ENCODE measurements at places on chromosomes 7 and 10.

- peak; percentile 71 for DNase-seq
Measured at GRCh38 chr7:151063212-151063561, 3.8 kb downstream of the SLC4A2 start.

DNA sequence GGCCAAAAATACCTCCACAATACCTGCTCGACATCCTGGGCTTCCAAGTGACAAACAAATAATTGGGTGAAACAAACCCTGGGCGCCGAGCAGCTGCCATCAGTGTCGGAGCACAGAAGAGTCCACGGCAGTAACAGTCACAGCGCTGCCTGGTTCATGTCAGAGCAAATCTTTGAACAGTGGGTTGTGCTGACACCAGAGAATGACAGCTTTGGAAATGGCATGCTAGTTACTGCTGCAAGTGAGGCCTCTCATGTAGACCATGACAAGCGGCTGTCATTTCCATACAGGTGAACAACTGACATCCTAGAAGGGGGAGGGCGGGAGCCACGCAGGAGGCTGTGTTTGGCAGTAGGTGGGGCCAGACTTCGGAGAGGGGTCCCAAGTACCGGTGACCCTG lies 420.5 kb upstream of the GALNT17 start:
- no peak for DNase-seq

DNA sequence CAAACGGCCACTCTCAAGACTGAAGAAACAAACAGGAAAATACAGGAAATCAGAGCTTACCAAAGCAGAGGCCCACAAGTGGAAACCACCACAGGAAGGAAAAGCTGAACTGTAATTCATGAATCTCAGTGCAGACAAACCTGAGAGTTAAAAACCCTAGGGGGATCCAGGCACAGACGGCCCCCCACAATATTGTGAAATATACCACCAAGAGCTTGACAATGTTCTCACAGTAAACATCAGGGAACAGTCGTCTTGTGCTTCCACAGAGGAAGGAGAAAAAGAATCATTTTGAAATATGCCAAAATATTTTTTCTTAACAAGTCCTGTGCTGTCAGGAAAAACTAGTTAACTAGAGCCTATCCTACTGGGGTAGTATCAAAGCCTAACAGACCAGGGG lies 68.2 kb upstream of the NRG3 start:
- DNase-seq, result no peak

GRCh38 chr10:127618797-127619196 lies 69.7 kb downstream of the NPS start:
- no peak for DNase-seq

DNA sequence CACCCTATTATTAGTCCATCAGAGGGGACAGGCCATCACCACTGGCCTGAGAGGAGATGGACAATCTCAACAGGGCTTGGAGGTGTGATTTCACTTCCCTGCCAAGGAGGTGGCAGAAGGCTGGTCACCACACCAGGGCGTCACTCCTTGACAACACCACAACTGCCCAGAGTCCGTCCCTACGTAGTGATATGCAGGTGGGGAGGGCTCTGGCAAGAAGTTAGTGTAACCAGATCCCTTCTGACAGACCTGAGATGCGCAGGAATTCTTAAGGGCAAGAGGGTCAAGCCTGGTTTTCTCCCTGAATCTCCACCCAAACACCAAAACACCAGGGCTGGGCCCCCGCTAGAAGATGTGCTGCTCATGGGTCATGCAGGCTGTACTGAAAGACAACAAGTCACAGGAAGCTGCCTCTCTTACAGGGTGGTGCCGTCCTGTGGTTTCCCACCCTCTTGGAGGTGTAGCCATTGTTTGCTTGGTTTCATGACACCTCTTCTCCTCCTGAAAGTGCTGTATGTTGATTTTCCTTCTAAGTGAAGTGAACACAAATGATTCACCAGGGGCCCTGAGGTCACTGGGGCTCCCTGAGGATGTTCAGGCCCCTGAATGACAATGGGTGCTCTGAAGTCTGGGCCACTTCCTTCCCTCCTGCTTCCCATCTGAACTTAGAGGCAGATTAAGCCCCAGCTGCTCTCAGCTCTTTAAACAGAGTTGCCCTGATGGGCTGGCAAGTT lies 27.1 kb downstream of the ATXN7L1 start:
- no peak for DNase-seq

- no peak for DNase-seq
Measured at GRCh38 chr10:57905861-57906260, 361.8 kb downstream of the IPMK start.

DNA sequence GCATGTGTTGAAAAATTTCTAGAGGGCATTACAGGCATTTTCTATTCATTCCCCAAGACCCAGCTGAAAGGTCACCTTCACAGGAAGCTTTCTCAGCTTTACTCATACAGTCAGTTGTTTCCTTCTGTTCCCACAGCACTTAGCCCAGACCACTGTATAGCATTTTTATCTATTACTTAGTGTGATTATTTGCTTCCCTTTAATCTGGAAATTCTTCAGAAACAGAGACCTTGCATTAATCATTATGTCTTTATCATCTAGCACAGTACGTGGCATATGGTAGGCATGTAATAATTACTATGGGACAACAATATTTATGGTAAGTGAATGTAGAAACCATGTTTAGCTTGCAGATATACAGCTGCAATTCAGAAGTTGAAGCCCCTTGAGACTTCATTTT lies 38.2 kb upstream of the CDK6 start:
- no peak for DNase-seq

DNA sequence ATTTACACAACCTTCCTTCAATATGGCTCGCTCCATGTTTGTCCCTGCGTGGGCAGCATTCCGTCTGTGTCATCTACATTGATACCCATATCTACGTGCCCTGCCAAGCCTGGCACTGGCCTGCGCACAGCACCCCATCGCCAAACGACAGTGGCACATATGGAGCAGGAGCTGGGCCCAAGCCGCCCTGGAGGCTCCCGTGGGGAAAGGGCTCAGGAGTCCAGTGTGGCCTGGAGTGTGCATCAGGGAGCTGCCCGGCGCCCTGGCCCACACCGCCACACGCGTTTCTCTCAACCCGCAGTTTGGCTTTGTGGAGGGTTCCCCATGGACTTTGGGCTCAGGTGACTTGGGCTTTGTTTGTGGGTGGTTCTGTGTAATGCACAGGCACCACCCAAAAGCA lies 273.2 kb downstream of the PTPRN2 start:
- DNase-seq, result no peak

DNA sequence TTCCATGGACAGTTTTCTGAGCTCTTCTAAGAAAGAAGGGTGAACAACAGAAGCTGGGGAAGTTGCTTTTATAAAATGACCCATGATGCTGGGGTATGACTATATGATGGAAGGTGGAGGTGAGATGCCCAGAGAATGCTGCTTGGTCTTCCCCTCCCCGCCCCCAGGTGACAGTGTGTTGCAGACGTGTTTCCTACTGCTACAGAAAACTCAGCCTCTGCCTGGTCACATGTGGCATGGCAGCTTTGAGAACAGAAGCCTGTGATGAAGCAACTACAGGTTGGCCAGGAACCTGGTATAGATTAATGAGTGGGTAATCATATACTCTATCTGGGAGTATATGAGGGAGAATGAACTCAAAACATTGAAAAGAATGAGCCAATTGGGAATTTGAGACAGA lies 67.1 kb downstream of the MTURN start:
- DNase-seq, result no peak

DNA sequence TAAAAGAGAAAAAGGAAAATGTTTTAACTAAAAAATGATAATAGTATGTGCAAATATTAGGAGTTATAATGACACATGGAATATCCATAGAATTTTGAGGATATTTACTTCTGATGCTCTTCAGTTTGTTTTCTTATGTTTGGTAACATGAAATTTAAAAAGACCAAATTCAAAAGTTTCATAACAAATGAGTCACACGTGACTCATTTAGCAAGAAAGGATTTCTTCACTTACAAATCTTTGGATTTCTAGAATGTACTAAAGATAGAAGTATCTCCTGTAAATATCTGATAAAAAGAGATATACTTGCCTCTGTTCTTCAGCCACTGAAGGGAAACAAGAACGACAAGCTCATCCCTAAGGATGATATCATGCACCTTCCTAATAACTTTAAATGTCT lies 774.5 kb upstream of the LRRTM3 start:
- DNase-seq, result no peak

DNA sequence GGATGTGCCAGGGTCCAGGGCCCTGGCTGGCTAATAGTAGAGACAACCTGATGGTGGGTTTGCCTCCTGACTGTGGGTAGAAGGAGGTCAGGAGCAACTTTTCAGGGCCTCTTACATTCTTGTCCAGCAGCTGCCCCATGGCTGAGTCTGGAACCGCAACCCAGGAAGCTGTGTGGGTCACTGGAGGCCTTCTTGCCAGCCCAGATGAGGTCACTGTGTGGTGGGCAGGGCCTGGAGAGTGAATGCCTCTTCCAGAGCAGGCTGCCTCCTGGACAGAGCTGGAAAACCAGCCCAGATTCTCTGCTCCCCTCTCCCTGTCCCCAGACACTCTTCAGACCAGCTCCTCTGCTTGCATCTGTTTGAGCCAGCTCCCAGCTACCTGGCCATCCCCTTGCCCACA lies 43.5 kb upstream of the LEP start:
- no peak for DNase-seq

DNA sequence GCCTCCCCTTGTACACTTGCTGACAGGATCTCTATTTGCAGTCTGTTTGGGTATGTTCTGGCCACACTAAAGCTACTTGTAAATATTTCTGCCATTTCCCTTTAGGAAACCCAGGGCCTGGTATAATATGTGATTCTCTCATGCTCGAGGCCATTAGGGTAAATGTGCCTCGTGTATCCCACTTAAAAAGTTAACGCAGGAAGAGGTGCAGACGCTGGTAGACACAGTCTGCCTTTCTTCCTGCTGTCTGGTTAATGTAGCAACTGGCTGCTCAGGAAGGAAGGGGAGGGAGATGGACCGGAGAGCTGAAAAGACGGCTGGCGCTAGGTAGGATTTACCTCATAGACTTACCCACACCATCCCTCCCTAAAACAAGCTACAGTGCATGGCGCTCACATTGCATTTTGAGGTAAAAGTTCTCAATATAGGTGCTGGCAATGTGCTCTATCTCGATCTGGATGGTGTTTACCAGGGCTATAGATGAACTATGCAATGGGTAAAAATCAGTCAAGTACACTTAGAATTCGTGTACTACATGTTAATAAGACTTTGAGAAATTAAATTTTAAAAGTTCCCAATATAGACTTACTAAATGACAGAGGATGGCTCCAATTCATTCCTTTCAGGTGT lies 125.9 kb downstream of the JAZF1 start:
- DNase-seq, result no peak

DNA sequence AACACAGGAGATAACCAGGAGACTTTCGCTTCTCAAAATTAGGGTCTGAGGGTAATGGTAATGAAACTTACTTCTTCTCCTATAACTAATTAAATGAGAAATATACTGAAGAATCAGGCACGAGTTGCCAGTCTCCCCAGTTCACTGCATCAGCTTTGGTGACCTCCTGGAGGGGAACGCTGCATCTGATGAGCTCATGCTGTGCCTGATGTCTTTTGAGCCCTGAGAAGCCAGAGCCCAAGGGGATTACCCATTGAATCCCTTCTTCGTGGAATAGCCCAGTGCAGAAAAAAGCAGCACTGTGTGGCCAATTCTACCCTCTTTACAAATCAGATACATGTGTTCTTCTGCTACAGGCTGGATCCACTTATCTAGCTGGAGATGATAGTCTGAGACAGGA lies 45.1 kb downstream of the CYP2C9 start:
- DNase-seq, result no peak

DNA sequence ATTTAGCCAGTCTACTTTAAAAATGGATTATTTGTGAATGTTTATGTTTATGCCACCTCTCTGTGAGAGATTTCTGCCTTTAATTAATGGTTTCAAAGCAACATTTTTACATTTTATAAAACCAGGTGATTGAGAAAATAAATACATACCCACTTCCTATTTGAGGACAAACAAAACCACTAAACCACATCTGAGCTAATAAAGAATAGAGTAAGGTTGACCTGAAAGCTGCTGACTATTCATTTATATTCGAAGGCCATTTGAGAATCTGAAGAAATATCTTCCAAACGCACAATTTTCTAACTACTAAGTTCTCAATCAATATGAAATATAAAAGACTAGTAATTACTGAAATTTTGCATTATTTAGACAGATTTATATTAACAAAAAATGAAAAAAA lies 705.1 kb downstream of the XPNPEP1 start:
- DNase-seq, result no peak

DNA sequence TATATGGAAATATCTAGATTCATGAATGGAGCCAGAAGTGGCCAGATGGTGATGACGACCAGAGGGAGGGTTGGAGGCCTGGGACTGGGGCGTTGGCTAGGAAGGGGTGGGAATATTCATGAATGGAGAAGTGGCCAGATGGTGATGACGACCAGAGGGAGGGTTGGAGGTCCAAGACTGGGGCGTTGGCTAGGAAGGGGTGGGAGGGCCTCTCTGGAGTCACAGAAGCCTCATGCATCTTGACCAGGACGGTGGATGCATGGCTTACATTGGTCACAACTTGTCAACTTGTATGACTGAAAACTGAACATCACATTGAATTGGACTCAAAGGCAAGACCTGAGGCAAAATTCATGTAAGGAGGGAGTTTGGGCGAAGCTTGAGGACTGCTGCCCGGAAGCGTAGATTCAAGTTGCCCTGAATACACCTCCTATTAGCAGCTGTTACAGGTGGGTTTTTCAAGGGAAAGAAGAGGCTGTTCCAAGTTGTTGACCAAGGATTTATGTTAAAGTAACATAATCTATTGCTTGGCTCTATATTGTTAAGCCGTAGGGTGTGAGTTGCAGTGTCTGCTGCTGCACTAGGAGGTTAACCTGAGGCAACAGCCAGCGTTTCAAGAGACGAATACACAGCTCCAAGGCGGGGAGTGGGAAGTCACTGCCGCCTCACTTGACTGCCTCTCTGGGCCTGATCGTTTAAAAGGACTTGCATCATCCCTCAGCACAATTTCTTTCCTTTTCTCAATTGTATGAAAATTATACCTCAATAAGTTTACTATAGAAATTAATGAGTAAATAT lies 55.1 kb upstream of the FAM20C start:
- DNase-seq, result no peak

DNA sequence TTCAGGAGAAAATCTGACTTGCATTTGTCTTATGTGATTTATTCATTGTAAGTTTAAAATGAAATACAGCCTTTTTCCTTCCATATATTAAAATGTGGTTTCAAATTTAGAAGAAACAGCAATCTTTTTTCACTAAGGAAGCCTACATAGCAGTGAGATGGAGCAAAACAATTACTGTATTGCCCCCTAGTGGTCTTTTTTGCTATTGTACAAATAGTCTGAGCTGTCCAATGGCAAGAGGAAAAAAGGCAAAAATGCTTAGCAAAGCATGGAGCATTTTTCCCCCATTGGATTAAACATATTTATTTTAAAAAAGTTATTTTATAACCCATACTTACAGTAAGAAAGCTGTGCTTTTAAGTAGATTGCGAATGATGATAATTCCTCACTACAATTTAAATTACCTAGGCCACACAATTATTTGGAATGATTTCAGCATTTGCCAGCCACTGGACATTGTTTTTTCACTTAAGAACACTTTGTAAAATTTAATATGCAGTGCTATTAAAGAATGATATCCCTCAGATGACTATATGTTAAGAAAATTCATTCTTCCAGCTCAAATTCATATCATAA lies 119.5 kb downstream of the CPED1 start:
- no peak for DNase-seq

- DNase-seq, result no peak
Measured at GRCh38 chr10:78222096-78222790, 188.6 kb downstream of the RPS24 start.

- no peak for DNase-seq
Measured at GRCh38 chr7:37901890-37902524, 14.6 kb downstream of the SFRP4 start.

- DNase-seq, result peak; percentile 86
Measured at GRCh38 chr7:51234139-51234538, 82.5 kb downstream of the COBL start.

- DNase-seq, result peak; percentile 21
Measured at GRCh38 chr7:105691680-105692564, 110.6 kb upstream of the EFCAB10 start.
